Dermis blood vessel endothelial cell (primary cell): ENCODE measurements at places on chromosomes 6 and 20. TPM values are rescaled to one million over a fixed set of nuclear protein-coding genes. Genes with fewer than 3 reads are reported as not detected.

Gene ACSS1
- total RNA-seq, result 39.6 and 52.1 TPM in 2 replicates

Gene CDSN
- not detected in 2 replicates for total RNA-seq

Gene PPP1R16B
- total RNA-seq, result 247 and 304 TPM in 2 replicates

Gene SCGN
- 0.17 TPM in 1 of 2 replicates, not detected in the other for total RNA-seq

Gene GCM1
- total RNA-seq, result not detected in 2 replicates

Gene SLC29A1
- total RNA-seq, result 41.7 and 64.8 TPM in 2 replicates

Gene PREX1
- 63.1 and 63.9 TPM in 2 replicates for total RNA-seq

Gene MUC21
- total RNA-seq, result not detected in 2 replicates

Gene SPATA25
- total RNA-seq, result 1.0 and 1.2 TPM in 2 replicates
